ENCODE measurements at places on chromosomes 2 and 18. TPM values are rescaled to one million over a fixed set of nuclear protein-coding genes. Genes with fewer than 3 reads are reported as not detected.
A peak's percentile ranks its signal among the peaks of the same experiment; 100 is the strongest.

DNA sequence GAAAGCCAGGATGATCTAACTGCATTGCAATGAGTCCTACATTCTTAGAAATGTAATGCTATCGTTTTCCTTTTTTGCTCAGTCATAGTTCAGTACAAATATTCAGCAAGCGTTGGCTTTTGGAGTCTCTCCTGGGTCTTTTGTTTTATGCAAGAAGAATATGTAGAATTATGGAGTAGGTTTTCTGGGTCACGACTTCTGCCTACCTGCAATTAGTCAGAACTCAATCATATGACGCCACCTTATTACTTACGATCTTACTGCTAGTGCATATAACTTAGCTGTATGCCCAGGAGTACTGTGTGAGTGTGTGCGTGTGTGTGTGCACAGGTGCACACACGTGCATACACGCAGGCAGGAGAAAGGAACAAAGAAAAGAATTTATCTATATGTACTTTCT lies 640.2 kb downstream of the STK39 start:
- DNase-seq, result no peak

DNA sequence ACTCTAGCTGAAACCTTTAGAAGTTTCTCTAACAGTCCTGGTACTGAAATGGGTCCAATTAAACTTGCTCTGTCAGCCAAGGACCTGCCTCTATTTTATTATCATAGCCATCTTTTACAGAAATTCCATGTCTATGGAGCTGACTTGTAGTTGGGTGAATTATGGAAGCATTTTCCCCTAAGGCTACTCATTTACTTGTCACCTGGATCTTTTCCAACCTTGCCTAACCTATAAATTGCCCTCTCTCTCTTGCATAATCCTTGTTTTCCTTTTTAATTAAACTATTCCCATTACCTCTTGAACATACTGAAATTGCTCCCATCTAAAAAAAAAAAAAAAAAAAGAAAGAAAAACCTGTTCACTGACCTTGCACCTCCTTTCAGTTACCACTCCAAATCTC lies 74.6 kb upstream of the DOK6 start:
- DNase-seq, result no peak

GRCh38 chr2:10362096-10362897 lies 59.6 kb downstream of the HPCAL1 start:
- no peak for DNase-seq

DNA sequence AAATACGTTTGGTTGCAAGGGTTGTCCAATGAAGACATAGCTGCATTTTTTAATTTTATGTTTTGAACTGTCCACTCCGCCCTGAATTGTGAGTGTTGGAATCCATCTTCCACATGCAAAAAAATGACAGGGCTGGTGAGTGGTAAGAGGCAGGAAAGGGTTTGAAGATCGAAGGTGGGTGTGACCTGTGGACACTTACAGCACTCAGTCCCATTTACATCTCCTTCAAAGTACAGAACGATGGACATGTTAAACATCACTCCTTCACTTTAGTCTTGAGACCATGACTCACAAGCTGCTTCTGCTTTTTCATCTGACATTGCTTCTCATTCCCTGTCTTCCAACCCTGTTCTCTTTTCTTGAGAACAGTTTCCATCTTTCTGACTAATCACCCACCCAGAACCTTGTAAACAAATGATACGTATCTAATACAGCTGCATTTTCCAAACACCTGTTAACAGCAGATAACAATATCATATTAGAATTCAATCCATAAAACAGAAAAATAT lies 179.3 kb downstream of the ZNF516 start:
- no peak for DNase-seq

DNA sequence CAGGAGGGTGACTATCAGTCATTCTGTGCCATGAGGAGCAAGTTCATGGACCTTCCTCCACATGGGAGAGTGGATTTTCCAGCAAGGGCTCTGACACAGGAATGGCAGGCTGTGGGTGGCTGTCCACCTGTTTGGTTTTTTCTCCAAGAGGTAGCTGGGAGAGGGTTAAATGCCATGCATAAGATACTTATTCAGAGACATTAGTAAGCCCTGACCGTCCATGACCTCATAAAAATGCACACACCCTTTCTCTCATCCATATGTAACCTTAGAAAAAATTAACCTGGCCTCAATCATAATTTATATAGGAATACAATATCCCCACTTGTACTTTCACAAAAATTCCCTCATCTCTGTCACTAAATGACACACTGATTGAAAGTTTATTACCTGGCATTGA lies 51.3 kb downstream of the NPPC start:
- no peak for DNase-seq

DNA sequence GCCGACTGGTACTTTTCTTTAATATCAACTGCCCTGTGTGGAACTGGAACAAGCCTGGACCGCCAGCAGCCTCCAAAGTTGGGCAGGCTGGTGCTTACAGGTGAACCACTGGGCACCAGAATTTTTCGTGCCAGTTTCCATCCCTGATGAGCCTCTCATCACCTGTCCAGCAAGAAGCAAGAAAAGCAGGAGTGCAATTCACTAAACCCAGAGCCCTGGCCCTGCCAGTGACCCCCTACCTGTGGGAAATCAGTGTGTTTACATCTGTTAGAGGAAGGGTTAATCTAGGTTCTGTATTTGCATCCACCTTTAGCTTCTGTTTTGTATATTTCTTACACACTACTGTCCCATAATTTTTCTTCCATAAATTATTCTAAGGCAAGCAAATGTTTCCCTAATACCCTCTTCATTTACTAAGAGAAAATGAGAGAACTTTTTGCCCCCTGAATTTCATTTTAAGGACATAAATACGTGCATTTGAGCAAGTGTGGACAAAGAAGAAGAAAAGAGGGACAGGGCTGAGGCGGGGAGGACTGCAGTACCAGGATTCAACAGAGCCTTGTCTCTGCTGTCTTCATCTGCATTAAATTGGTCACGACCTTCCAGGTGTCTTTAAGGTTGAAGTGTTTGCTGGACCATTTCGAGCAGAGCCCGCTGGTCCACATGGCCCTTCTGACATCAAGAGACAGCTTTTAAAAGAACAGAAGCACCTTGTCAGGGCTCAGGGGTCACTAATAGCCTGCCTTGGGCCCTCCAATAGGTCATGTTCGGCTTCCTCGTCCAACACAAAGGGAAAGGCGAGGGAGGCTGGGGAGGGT lies 763.1 kb downstream of the BCL11A start:
- DNase-seq, result no peak

Gene POTEJ
- total RNA-seq, result not detected

DNA sequence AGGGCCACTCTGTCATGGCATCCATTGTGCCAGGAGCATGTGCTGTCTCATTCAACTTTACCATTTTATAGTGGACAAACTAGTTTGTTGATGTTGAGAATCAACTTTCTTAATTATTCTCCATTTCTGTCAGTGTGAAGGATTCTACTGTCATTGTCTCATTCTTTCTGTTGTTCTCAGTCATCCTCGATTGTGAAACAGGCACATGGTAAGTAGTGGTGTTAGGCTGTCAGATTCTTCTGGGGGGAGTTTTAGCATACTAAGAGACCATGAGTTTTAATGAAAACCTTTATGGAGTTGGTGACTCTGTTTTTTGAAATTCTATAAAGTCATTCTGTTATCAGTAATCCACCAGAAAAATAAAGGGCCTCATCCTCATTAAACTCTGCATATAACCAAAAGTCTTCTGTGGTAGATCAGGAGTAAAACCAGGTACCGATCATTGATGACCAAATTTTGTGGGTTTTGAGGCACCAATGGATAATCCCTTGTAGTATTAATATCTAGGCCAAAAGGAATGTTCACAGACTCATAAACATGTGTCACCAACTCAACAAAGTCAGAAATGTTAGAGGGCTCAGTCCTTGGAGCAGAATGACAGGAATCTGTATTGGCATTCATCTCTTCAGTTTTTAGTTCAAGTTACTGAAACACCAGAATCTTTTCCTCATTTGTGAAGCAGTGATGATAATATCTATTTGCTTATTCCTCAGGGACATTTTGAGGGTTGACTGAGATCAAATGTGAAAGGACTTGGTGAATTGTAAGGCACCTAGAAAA lies 73.2 kb downstream of the CERS6 start:
- DNase-seq, result no peak

GRCh38 chr18:67310826-67311225 lies 205.7 kb downstream of the DSEL start:
- DNase-seq, result no peak

Gene ZBTB7C
- total RNA-seq, result 15.1 TPM

Gene TMEM150A
- 12.1 TPM for total RNA-seq

- DNase-seq, result peak; percentile 87
Observed at GRCh38 chr2:189522435-189523151, 58.0 kb downstream of the SLC40A1 start.

DNA sequence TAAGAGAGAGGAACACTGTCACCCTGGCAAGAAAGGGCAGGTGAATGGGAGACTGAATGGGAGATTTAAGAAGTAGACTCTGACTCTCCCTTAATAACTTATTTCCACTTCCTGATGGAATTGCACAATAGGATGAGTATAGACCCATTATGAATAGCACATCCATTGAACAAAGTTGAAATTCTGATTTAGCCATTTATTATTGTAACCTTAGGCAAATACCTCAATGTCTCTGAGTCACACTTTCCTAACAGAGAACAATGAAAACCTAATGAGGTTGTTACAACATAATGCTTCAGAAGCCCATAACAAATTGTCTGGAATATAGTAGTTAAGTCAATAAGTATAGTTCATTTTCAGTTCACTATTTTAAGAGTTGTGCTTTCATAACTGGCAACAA lies 78.9 kb downstream of the NRXN1 start:
- DNase-seq, result no peak

- DNase-seq, result no peak
Observed at GRCh38 chr2:196286821-196287220, 115.4 kb upstream of the STK17B start.

Gene HADHB
- 25.2 TPM for total RNA-seq

Gene CCDC148
- 1.4 TPM for total RNA-seq

DNA sequence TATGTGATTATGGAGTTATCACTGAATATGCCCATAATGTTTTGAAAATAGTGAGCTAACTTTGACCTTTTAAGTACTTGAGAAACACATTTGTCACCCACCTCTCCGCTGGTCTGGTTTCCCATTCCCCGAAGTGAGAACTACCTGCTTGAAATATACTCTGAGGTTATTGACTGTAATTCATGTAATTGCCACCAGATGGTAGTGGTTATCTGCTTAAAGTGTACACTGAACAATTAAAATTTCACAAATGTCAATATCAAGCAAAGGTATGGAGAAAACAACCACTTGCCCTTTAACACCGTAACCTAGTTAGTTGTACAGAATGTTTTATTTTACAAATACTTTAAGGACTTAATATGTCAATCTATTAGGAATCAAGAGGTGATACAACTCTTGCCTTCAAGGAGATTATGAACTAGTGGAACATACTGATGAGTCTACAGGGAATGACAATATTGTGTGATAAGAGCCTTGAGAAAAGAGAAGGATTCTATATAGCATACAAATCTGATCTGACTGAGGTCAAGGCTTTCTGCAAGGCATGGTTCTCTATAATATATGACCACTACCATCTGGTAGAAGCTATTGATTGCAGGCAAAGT lies 316.8 kb upstream of the KCNH7 start:
- DNase-seq, result peak; percentile 65

- DNase-seq, result peak; percentile 16
Observed at GRCh38 chr18:58046794-58047555, 2.9 kb downstream of the NEDD4L start.

DNA sequence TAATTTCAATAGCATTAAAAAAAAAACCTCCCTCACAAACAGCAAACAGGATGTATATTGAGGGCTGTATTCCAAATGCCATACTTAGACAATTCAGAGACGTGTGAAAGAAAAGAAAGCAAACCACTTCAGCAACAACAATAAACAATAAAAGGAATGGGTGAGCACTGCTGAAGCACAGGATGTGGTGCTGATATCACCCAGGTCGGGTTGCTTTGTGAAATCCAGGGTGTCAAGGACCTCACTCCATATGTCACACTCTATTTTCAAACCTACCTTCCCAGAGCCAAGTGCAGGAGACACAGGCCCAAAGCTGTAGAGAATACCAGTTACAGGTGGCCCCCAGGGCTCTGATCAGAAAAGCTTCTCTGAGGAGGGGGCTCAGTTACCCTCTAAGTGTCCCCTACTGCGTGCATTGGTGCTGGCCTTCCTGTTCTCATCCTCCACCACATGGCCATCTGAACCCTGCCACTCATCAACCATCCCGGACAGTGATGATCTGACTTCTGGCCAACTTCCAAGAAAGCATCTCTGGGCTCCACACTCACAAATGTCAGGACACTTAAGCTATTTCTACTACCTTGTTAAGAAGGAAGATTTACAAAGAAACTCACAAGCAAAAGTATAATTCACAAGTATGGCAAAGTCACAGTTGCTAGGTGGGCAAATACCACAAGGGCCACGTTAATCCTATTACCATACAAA lies 363.0 kb downstream of the SS18 start:
- no peak for DNase-seq

DNA sequence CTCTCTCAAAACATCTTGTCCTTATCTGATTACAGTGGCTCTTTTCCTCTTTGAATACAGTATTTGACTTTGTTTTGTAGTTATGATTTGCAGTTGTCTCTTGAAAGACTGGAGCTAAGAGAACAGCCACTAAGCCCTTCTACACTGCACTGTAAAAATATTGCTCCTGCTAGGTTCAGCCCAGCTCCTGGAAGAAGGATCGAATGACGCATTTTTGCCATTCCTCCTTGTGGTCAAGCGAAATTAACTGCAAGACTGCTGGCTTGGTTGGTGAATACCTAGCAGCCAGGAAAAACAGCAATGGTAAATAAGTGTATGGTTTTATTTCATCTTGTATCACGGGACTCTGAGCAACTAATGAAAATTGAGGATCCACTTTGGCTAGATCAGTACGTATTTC lies 407.8 kb upstream of the CDH2 start:
- DNase-seq, result no peak

DNA sequence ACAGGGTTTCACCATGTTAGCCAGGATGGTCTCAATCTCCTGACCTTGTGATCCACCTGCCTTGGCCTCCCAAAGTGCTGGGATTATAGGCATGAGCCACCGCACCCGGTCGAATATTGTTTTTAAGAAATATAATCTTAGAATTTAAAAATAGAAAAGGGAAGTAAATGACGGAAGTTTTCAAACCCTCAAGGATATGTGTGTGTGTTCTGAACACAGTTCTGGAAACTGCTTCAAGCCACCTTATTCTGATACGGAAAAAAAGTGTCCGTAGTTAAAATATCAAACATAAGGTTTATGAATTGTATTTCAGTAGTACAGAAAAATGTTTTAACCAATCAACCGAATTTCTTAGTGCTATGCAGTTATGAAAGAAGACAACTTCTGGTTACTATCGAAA lies 115.9 kb downstream of the UPP2 start:
- no peak for DNase-seq

GRCh38 chr18:34942276-34942675 lies 98.9 kb upstream of the MAPRE2 start:
- no peak for DNase-seq

Gene TRPM8
- not detected for total RNA-seq

DNA sequence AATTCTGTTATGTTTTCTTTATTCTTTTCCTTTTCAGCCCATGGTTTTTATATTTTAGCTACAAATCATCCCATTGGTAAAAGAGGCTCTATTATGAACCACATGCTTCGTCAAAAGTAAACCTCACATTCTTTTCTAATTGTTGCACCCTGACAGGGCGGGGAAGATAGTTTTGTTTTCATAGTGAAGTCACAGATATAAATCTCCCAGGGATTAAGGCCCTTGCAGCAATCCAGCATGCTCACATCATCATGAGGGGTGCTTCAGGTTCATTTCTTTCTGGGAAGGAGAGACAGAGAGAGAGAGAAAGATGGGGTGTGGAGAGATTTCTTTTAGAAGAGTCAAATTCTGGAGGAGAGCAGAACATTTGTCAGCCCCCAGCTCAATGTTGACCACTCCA lies 124.5 kb upstream of the CDC42EP3 start:
- peak; percentile 31 for DNase-seq

Measured in HT-29 (cell line).